Panc1 (cell line): ENCODE measurements at places on chromosomes 4 and X. TPM values are rescaled to one million over a fixed set of nuclear protein-coding genes. Genes with fewer than 3 reads are reported as not detected.

DNA sequence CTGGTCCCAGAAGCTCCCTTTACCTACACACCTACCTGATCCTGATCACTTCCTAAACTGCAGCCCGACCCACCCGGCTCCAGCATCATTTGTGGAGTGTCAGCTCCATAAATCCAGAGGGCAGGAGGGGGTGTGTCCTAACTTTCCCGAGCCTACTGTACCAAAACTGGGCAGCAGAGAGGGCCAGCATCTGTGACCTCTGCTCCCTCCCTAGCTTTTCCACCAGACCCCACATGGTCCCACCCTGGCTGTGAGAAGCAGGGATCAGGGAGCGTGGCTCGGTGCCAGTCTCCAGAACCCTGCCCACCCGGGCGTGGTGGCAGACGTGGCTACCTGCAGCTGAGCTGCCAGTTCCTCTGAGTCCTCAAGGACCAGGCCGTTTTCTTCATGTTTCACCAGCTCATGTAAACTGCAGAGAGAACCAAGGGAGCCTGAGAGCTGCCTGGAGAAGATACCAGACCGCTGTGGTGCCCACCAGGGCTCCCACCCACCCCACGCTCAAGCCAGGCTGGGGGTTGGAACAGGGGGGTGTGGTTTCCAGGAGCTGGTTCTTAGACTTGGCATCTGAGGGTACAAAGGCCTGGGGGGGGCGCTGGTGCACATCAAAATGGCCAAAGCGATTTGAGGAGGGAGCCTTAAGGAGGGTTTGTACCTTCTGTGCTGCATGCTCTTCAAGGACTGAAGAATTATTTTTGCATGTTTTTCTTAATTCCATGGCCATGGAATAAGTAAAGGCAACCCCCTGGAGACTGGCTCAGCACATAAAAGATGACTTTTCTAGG is 76.7 kb upstream of the DRD5 start:
- no peaks in the 10 kb centered on the region for H3K4me1 ChIP-seq
- H3K27me3 ChIP-seq, result no peaks in the 10 kb centered on the region

- no peak overlapping the region for H3K27ac ChIP-seq
- H3K27me3 ChIP-seq, result no peaks in the 10 kb centered on the region
- H3K4me1 ChIP-seq, result no peaks in the 10 kb centered on the region
- DNase-seq, result no peak
Observed at GRCh38 chr4:14743601-14744000, 258.7 kb upstream of the CPEB2 start.

DNA sequence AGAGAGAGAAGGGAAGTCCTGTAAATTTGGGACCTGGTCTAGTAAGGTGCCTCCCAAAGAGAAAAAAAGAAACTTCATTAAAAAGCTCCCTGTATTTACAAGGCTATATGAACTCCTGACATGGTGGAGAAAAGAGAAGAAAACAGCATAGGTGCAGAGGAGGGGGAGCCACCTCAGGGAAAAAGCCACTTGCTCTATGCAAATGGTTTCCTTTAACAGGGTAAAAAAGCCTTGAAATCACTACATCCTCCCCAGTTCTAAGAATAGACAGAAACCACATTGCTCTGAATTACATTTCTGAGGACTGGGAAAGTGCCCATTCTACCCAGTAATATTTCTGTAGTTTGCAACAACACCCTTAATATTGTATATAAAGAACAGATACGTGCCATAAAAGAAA is 165.5 kb downstream of the KLF8 start:
- no peak for DNase-seq
- H3K27ac ChIP-seq, result no peak overlapping the region
- H3K4me1 ChIP-seq, result no peaks in the 10 kb centered on the region
- H3K36me3 ChIP-seq, result no peaks in the 10 kb centered on the region

DNA sequence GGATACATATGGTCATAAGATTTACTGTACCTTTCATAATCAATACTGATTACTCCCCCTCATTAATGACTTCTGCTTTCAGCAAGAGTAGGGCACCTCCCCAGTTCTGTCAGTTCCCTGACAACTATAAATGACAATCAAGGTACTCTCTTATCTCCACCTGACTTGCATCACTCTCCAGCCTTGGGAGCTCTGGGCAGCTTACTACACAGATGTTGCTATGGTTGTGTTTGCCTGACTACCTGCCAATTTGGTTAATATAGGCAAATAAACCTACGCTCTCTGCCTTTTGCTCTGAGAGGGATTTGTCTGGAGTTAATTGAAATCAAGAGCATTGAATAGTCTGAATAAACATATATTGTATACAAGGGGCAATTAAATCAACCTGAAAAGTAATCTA is 22.8 kb upstream of the MAP7D3 start:
- H3K27ac ChIP-seq, result no peak overlapping the region
- no peaks in the 10 kb centered on the region for H3K4me1 ChIP-seq
- peaks cover 5% of the 10 kb centered on the region; the same call in 1 of the 2 replicates for H3K27me3 ChIP-seq
- no peaks in the 10 kb centered on the region for H3K36me3 ChIP-seq
- H3K4me3 ChIP-seq, result no peak overlapping the region
- no peak for DNase-seq

GRCh38 chrX:120725874-120726273 is 96.0 kb upstream of the C1GALT1C1 start:
- no peak overlapping the region for H3K27ac ChIP-seq
- no peaks in the 10 kb centered on the region for H3K4me1 ChIP-seq
- DNase-seq, result no peak
- no peaks in the 10 kb centered on the region for H3K36me3 ChIP-seq

DNA sequence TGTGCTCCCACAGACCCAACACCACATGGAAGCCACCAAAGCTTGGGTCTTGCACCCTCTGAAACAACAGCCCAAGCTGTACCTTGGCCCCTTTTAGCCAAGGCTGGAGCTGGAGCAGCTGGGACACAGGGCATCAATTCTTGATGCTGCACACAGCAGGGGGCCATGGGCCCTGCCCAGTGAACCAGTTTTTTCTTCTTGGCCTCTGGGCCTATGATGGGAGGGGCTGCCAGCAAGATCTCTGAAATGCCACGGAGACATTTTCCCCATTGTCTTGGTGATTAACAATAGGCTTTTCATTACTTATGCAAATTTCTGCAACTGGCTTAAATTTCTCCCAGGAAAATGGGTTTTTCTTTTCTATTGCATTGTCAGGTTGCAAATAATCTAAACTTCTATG is 49.0 kb downstream of the SPANXA2 start:
- H3K4me1 ChIP-seq, result no peaks in the 10 kb centered on the region
- H3K27ac ChIP-seq, result no peak overlapping the region
- no peaks in the 10 kb centered on the region for H3K27me3 ChIP-seq
- DNase-seq, result no peak
- no peak overlapping the region for H3K4me3 ChIP-seq

- H3K27ac ChIP-seq, result no peak overlapping the region
- peak; percentile 13 for DNase-seq
- peak overlapping the region; percentile 12; the same call in 1 of the 2 replicates for H3K4me3 ChIP-seq
- H3K36me3 ChIP-seq, result no peaks in the 10 kb centered on the region
- H3K27me3 ChIP-seq, result peaks cover 2% of the 10 kb centered on the region; the same call in 1 of the 2 replicates
Observed at GRCh38 chrX:134026565-134027311, 41.3 kb upstream of the GPC3 start.

DNA sequence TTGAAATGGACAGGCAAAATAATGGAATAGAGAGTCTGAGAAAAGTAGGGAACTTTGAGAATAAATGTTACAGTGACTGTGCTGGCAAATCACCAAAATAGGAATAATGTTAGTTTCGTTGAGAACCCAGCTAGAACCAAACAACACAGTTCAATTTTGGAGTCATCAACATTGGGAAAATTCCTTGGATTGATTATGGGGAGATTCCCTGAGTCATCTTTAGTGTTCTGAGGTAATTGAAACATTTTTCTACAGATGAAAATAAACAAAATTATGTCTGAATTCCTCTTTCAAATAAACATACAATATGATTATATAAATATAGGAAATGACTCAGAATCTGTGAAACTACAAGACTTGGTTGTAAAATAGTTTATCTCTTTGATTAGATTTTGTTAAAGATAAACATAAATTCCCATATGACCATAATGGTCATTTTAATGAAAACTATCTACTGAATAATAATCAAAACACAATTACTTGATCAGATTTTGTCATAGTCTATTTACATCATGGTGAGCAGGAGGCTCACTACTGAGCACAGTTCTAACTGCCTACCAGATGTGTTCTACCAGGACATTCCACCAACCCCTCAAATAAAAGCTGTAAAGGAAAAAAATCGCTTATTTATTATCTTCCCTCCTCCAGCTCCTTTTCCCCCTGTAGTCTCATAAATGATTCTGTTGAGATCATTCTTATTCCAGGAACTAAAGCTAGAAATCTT is 51.4 kb upstream of the GABRA2 start:
- no peaks in the 10 kb centered on the region for H3K27me3 ChIP-seq
- H3K4me1 ChIP-seq, result no peaks in the 10 kb centered on the region
- DNase-seq, result no peak
- H3K4me3 ChIP-seq, result no peak overlapping the region
- H3K36me3 ChIP-seq, result no peaks in the 10 kb centered on the region
- H3K27ac ChIP-seq, result no peak overlapping the region

GRCh38 chr4:189092581-189092980 is 848.1 kb upstream of the FRG1 start:
- H3K4me3 ChIP-seq, result no peak overlapping the region
- H3K27me3 ChIP-seq, result no peaks in the 10 kb centered on the region
- H3K36me3 ChIP-seq, result no peaks in the 10 kb centered on the region
- H3K27ac ChIP-seq, result no peak overlapping the region
- no peaks in the 10 kb centered on the region for H3K4me1 ChIP-seq

GRCh38 chr4:130424211-130424610 is 1328.3 kb downstream of the C4orf33 start:
- no peaks in the 10 kb centered on the region for H3K27me3 ChIP-seq
- no peak for DNase-seq
- H3K4me3 ChIP-seq, result no peak overlapping the region
- H3K36me3 ChIP-seq, result no peaks in the 10 kb centered on the region
- H3K27ac ChIP-seq, result no peak overlapping the region

DNA sequence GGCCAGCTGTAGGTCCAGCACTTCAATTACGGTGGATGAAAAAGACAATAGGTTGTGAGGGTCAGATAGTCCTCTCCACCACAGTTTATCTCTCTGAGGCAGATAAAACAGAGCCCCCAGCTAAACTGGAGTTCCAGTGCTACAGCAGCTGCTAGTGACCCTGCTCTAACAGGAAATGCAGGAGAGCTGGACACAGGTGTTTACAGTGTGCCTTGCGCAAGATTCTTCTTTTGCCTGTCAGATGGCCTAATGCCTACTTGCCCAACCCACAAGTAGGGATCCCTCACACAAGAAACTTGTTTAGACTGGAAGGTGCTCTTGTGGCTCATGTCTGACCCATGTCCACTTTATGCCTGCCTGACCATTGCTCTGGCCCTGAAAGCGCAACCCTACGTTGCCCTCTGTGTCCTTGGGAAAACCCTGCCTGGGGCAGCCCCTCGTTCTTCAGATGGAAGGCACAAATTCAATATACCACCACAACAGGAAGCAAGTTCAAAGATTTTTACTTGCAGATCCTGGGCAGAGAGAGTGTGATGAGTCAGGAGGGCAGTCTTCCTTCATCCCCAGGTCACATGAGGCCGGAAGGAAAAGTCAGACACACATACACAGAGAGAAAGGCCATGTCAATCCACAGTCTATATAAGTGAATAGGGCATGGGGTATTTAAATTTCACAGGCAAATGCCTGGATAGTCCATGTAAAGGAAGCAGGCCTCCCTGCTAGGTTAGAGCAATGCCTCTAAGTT is 105.1 kb upstream of the ADGRL3 start:
- H3K27ac ChIP-seq, result no peak overlapping the region
- no peaks in the 10 kb centered on the region for H3K36me3 ChIP-seq
- no peaks in the 10 kb centered on the region for H3K4me1 ChIP-seq
- H3K4me3 ChIP-seq, result no peak overlapping the region

DNA sequence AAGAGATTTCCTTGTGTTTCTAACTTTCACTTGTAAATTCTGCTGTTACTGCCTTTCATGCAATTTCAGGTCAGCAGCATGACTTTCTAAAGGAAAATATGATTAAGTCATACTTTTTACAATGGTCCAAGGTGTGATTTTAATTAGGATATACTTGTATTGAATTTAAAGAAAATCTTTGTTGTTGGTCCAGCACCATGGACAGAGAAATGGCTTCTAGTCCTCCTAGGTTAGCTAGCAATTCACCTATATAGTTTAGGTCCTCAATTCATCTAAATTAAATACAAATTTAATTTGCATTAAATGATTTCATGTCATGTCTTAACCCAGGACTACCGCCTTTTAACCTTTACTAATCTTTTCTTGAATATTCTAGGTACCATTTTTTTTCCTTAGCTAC is 304.9 kb upstream of the RPS6KA3 start:
- no peaks in the 10 kb centered on the region for H3K27me3 ChIP-seq
- H3K36me3 ChIP-seq, result no peaks in the 10 kb centered on the region
- no peak overlapping the region for H3K4me3 ChIP-seq
- H3K27ac ChIP-seq, result no peak overlapping the region

DNA sequence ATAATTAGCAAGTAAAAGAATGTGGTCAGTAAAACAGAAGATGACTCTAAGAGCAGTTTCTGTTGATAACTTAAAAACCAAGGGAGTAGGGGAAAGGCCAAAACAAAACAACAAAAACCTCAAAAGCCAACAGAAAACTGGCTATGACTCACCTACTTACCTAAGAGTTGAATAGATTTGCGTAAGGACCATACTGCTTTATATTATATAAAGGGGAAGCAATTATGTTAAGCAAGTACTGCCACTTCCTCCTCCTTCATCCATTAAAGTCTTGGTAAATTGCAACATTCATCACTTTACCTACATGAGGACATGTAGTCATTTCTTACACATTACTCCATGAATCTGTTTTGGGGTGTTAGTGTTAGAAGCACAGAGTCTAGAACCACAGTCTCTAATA is 85.9 kb upstream of the FAM47A start:
- H3K27ac ChIP-seq, result no peak overlapping the region
- H3K27me3 ChIP-seq, result no peaks in the 10 kb centered on the region
- H3K4me1 ChIP-seq, result no peaks in the 10 kb centered on the region
- no peak for DNase-seq

DNA sequence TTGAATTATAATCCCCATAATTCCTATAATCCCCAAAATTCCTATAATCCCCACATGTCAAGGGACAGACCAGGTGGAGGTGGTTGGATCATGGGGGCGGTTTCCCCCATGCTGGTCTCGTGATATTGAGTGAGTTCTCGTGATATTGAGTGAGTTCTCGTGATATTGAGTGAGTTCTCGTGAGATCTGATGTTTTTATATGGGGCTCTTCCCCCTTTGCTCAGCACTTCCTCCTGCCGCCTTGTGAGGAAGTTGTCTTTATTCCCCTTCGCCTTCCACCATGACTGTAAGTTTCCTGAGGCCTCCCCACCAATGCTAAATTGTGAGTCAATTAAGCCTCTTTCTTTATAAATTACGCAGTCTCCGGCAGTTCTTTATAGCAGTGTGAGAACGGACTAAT is 36.6 kb upstream of the GPR78 start:
- no peaks in the 10 kb centered on the region for H3K36me3 ChIP-seq
- H3K27me3 ChIP-seq, result no peaks in the 10 kb centered on the region
- no peak overlapping the region for H3K27ac ChIP-seq
- H3K4me1 ChIP-seq, result no peaks in the 10 kb centered on the region

NWD2 gene
- not detected for total RNA-seq

SGCB gene
- 27.6 TPM for total RNA-seq

GPM6B gene
- not detected for total RNA-seq

RIPPLY1 gene
- total RNA-seq, result not detected

DDX53 gene
- total RNA-seq, result not detected

CYP2U1 gene
- total RNA-seq, result 1.2 TPM
